Mucosa of descending colon (tissue), 3 donors: ENCODE measurements at places on chromosomes 6 and 20.

GRCh38 chr6:129525055-129525454 lies 184.9 kb downstream of the ARHGAP18 start:
- no peak for DNase-seq

DNA sequence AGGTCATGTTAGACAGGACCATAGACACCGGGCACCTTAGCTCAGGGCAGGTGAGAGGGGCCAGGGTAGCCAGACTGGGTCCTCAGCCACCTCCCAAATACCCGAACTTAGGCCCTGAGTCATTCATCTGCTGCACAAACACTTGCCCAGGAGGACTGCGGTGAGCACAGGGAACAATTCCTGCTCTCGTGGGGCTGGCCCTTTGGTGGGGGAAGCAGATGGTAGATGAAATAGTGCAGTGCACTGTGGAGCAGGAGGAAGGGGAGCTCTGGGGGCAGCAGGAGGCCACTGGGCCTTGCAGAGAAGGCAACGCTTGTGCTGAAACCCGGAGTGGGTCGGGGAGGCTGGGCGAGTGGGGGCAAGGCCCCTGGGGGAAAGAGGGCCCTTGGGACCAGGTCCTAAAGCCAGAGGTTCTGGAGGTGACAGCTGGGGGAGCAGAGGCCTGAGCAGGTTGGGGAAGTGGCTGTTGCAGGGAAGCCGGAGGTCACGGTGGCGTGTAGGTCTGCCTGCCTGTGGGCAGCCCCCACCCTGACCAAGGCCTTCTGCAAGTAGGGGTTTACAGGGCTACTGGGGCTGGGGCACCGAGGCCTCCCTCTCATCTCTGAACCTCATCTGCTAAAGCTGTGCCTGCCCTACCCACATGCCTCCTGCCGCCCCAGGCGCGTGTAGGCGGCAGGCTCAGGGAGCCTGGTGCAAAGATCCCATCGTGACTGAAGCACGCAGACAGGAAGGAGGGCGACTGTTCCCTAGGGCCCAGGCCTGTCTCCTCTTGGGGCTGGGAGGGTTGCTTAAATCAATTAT lies 4.7 kb upstream of the NPBWR2 start:
- DNase-seq = no peak

DNA sequence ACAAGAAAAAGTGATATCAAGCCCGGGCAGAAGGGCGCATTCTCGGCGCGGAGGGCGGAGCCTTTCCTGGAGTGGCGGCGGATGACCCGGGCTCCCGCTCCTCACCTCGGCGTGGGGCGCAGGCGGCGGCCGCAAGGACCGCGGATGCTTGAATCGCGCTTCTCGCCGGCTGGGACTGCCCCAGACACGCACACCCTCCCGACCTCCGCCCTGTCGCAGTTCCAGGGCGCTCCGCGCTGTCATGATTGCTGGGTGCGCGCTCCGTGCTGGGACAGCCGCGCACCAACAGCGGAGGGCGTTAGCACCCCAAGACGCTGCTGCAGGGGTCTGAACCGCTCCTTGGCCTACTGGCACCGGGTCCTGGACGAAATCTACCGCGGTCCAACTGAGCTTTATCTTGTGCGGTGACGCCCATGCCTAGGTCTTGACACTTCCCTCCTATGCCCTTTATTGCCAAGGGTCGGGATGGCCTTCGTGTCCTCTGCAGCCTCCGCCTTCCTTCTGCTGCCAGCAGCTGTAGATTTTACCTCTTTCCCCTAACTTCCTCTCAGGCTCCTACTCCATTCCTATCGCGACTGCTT lies 43.3 kb downstream of the IRAK1BP1 start:
- peak; percentile 25 for DNase-seq

DNA sequence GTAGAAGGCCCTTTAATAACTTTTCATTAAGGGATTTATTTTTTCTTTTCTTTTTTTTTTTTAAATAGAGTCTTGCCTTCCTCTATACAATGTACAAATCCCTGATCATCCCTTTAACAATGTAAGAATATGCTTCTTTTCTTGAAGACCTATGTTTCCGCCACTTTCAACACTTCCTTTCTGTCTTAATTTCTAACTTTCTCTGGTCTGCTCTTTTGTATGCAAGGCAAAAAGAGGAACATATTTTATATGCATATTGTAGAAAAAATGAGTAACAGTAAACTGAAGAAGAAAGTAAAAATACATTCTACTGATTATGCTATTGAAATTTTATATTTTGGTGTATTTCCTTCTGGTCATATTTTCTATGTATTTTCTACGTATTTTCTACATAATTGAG lies 484.7 kb downstream of the TFAP2B start:
- DNase-seq = no peak

GRCh38 chr6:132495604-132496079 lies 17.3 kb downstream of the STX7 start:
- no peak for DNase-seq

DNA sequence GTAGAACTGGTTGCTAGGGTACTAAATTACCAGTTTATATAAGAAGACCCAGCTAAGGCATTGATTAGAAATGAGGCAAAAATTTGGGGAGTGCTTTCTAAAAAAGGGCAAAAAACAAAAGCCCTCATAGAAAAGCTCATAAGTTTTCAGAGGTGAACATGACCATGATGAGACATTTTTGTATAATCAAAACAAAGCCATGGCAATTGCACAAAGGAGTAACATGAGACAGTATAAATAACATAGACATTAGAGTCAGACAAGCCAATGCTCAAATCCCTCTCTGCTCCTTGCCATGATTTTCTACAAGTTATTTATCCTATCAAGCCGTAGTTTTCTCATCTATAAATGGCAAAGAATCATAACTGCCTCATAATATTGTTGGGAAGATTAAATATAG lies 112.2 kb upstream of the ADTRP start:
- DNase-seq = no peak

- peak; percentile 76 for DNase-seq
Observed at GRCh38 chr20:62824476-62825332, 7.9 kb downstream of the COL9A3 start.

DNA sequence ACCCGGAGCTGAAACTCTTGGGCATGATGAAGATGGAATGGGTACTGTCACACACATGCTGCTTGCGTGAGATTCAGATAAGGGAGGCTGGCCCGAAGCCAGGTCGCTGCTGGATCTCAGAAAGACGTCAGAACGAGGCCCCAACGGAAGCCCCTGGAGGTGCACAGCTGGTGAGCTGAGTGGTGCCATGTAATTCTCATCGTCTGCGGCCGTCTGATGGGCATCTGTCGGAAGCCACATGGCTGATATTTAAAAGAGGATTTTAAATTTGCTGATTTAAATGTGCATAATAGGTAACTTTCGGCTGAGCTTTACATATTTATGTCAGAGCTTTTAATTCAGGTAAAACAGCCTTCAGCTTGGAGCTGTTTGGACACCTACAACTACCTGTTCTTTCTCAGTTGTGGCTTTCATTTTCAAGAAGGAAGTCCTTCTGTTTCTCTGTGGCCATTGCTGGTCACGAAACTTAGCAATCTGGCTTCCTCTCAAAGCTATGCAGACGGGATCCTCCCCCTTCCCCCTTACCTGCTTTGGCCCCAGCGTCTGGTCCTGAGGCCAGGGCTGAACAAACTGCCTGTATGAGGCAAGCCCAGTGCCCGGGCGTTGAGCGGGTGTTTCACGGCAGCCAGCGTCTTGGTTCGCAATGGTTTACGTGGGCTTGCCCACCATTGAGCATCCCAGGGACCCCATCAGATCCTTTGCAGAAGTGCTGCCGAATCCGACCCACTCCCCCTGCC lies 9.2 kb downstream of the SLCO4A1 start:
- DNase-seq = peak; percentile 80
